ENCODE measurements at places on chromosomes 13 and 19.

DNA sequence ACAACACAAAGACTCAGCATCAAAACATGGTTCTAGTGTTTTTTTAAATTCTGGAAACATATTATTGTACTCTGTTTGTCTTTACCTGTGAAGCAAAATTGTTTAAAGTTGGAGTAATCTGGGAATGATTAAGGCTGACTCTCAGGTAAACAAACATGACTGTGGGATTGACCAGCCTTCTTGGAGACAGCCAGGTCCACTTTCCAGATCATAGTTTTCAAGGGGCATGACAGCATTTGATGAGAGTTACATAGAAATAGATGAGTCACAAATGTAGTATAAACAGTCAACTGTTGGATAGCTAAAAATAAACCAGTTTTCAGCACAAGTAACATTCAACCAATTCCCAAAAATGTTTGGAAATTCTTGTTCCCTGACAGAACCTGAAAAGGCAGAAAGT is 1680.9 kb downstream of the OLFM4 start:
- DNase-seq = no peak

DNA sequence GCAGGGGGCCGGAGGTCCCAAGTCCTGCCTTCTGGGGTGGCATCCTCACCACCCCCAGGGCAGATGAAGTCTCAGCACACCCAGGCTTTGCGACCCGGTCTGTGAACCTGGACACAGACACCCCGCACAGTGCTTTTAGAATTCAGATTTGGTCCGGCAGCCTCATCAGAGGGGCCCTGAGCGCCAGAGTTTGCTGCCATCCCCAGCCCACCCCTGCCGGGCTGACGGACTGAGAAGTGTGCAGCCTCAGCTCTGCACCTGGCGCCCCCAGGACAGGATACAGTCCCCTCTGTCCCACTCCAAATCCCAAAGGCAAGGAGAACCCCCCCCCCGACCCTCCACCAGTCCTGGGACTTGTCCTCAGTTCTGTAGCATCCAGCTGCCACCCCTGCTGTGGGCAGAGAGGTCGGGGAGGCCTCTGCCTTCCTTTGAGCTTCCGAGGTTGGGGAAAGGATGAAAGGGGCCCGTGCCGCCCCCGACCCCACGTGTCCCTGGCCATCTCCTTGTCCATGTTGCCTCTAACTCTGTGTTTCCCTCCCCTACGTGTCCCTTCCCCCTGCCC is 16.9 kb downstream of the CAPN12 start:
- no peak for DNase-seq

GRCh38 chr13:100409132-100409531 is 179.5 kb downstream of the GGACT start:
- DNase-seq = no peak

GRCh38 chr19:47156861-47157430 is 26.3 kb downstream of the SAE1 start:
- no peak for DNase-seq

DNA sequence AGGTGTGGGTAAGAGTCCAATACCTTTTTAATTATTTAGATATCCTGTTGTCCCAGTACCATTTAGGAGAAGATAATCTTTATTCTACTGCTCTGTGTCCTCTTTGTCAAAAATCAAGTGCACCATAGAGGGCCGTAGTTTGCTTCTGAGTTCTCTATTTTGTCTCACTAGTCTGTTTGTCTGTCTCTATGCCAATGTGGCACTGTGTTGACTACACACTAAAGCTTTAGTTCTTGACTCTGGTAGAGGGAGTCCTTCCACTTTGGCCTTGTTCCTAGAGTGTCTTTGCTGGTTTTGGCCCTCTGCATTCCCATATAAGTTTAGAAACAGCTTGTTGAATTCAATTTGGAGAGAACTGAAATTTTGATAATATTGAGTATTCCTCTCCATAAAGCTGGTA is 75.9 kb downstream of the SCGB2B2 start:
- DNase-seq = no peak

- no peak for DNase-seq
Measured at GRCh38 chr13:73110814-73111213, 52.0 kb downstream of the KLF5 start.

- DNase-seq = no peak
Measured at GRCh38 chr19:51059715-51060114, 5.2 kb downstream of the KLK13 start.

DNA sequence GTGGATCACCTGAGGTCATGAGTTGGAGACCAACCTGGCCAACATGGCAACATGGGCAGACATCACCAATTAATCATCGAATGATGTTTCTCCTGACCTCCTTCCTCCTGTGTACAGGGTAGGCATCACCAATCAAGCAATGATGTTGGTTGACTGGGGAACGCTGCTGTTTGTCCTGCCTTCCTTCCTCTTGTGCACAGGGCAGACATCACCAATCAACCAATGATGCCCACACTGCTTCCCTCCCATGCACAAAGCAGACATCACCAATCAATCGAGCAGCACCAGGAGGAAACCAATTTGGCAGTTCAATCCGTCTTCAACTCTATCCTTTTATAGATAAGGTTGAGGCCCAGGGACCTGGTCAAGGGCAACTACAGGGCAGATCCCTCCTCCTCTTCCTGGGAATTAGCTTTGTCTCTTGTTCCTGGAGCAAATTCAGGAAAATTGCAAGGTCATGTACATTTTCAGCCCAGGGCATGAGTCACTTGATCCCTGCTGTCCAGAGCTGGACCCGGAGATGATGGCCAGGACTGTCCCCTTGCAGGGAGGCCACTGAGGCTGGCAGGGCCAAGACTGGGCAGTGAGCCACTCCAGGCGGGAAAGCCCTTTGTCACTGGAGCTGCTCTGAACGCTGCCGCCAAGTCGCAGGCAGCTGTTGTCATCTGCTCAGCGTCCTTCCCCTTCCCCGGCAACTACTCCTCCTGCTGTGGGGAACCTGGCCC is 5.3 kb upstream of the CSNK1G2 start:
- DNase-seq = no peak

GRCh38 chr13:41002606-41003005 is 16.5 kb downstream of the ELF1 start:
- no peak for DNase-seq

GRCh38 chr19:11125994-11126685 is 29.4 kb downstream of the SPC24 start:
- peak; percentile 76 for DNase-seq
